SJSA1 (cell line): ENCODE measurements at places on chromosomes 3 and 15. TPM values are rescaled to one million over a fixed set of nuclear protein-coding genes. Genes with fewer than 3 reads are reported as not detected.

DNA sequence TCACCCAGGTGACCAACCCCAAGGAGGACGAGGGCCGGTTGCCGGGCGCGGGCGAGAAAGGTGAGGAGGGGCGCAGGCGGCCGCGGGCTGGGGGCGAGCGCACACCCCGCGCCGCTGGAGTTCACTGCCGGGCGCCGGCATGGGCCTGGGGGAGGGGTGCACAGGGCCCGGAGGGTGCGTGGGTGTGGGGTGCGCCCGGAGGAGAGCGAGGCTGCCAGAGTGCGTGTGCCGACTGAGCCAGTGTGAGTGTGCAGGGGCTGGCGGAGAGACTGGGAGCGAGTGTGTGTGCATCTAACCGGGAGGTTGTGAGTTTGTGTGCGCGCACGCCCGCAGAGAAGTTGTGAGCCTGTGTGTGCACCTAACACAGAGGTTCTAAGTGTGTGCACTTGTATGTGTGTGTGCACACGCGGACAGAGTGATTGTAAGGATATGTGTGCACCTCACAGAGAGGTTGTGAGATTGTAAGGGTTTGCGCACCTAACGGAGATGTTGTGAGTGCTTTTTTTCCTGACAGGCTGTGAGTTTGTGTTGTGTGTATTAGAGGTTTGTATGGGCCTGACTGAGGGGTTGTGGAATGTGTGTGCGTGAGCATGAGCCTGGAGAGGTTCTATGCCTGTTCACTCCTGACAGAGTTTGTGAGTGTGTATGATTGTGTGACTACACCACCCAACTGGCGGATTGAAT, 681 bp downstream of the CTDSPL start:
- H3K27me3 ChIP-seq, result no peaks in the 10 kb centered on the region
- no peak for DNase-seq
- H3K4me3 ChIP-seq, result peak overlapping the region; percentile 77
- peaks cover 36% of the 10 kb centered on the region for H3K4me1 ChIP-seq

DNA sequence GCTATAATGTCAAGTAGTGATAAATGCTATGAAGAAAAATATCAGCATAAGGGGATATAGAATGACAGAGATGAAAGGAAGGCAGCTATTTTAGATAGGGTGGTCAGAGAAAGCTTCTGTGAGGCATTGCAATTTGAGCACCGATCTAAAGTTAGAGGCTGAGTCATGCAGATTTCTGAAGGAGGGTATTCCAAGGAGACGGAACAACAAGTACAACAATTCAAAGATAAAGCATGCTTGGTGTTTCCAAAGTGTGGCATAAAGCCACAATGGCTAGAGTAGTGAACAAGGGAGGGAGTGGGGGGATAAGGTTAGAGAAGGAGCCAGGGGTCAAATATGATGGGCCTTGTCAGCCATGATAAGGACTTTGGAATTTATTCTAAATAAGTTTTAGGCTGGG, 71.9 kb downstream of the PFN2 start:
- peaks cover 9% of the 10 kb centered on the region for H3K4me1 ChIP-seq
- no peak overlapping the region for H3K4me3 ChIP-seq
- H3K27ac ChIP-seq, result peak overlapping the region; percentile 14; the same call in 1 of the 2 replicates
- H3K36me3 ChIP-seq, result 0 out of 2 replicates have a peak, but pooled peaks cover 4% of the 10 kb centered on the region
- H3K27me3 ChIP-seq, result no peaks in the 10 kb centered on the region
- DNase-seq, result no peak

GRCh38 chr3:196189566-196190347, 21.4 kb downstream of the ZDHHC19 start:
- no peaks in the 10 kb centered on the region for H3K4me1 ChIP-seq
- no peaks in the 10 kb centered on the region for H3K27me3 ChIP-seq
- DNase-seq, result no peak
- H3K27ac ChIP-seq, result no peak overlapping the region
- no peaks in the 10 kb centered on the region for H3K36me3 ChIP-seq

DNA sequence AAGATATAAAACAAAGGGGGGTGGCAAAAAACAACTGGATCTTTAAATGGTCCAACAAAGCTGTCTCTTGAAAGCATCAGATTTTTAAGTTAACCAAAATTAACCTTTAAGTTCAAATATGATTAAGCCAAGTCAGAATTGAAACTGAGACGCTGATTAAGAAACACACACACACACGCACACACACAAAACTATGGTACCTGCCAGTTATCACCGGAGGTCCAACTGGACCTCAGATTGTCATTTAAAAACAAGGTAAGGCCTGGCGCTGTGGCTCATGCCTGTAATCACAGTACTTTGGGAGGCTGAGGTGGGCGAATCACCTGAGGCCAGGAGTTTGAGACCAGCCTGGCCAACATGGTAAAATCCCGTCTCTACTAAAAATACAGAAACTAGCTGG, 10.4 kb downstream of the ARF4 start:
- H3K4me3 ChIP-seq, result no peak overlapping the region
- H3K36me3 ChIP-seq, result peaks cover 75% of the 10 kb centered on the region
- no peaks in the 10 kb centered on the region for H3K4me1 ChIP-seq
- no peak for DNase-seq
- H3K27ac ChIP-seq, result no peak overlapping the region

GRCh38 chr15:90364251-90364650, 12.2 kb downstream of the ZNF774 start:
- H3K27ac ChIP-seq, result peak overlapping the region; percentile 97
- no peak overlapping the region for H3K4me3 ChIP-seq
- peaks cover 10% of the 10 kb centered on the region; the same call in 1 of the 2 replicates for H3K36me3 ChIP-seq
- no peaks in the 10 kb centered on the region for H3K27me3 ChIP-seq
- peaks cover 45% of the 10 kb centered on the region for H3K4me1 ChIP-seq

DNA sequence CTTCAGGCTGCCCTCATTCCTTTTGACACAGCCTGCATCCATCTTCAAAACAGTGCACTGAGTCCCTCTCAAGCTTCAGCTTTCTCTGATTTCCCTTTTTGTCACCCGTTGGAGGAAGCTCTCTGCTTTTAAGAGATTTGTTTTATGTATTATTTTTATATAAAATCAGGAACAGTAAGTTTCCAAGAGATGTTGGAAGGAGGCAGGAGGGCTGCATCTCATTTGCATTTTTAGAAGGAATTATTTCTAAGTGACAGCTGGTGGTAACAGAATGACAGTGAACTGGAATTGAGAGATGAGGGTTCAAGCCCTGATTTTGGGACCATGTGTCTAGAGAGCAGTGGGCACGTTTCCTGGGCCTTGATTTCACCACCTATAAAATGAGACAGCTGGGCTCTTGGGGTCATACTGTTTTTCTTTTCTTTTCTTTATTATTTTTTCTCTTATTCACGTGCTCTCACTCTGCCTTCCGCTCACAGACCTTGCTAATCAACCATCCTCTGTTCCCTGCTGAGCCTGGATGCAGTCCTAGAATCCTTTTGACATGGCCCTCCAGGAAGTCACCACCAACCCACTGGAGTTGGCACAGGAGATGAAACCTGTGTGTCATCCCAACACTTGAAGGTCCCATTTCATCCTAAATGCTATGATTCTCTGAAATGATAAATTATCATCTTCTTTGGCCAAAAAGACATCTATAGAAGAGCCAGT, 148.6 kb downstream of the CACNA2D3 start:
- DNase-seq, result no peak
- no peak overlapping the region for H3K4me3 ChIP-seq
- H3K27ac ChIP-seq, result no peak overlapping the region
- no peaks in the 10 kb centered on the region for H3K36me3 ChIP-seq
- no peaks in the 10 kb centered on the region for H3K27me3 ChIP-seq
- H3K4me1 ChIP-seq, result no peaks in the 10 kb centered on the region

DNA sequence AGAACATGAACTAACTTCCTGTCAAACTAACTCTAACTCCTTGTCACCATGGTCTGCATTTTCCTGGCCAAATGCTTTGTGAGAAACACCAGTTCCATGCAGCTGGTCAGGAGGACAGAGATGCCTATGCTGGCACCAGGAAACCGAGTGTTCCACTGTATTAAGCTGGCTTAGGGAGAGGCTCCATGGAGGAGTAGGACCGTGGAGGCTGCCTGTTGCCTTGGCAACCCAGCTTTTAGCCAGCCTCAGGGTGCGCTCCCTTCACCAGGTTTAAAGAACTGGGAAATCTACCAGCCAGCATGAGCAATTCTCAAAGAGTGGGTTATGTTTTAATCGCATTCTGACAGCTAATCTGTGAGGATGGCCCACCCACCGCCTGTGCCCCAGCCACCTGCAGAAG, 394.1 kb downstream of the OCA2 start:
- no peaks in the 10 kb centered on the region for H3K27me3 ChIP-seq
- no peak for DNase-seq
- H3K4me1 ChIP-seq, result no peaks in the 10 kb centered on the region
- H3K27ac ChIP-seq, result no peak overlapping the region
- no peaks in the 10 kb centered on the region for H3K36me3 ChIP-seq

DNA sequence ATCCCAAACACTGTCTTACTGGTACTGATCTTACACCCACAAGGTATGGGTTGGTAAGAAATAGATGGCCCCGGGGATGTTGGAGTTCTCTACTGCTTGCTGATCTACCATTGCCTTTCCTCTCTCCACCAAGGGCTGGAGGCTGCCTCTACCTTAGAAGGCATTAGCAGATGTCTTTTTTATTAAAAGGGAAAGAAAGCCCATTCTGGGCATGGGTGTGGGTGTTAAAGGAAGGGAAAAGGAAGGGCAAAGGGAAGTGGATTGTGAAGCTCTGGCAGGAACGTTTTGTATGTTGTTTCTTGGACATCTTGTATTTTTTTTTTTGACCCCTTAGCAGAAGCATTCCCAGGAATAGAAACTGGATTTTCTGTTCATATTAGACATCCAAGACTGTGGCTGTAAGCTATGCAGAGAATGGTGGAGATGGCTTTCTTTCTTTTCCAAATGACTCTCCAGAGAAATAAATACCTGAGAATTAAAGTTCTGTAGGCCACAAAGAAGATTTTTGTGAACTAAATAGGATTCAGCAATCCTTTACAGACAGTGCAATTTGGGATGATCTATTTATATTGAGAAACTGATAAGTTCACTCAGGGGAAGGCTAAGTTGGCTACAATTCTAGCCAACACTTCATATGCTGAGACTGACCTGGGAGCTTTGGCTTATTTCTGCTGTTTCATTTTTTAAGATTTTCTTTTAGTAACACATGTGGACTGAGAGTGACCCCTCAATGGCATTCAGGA, 108.8 kb downstream of the TOP2B start:
- no peak overlapping the region for H3K4me3 ChIP-seq
- H3K36me3 ChIP-seq, result no peaks in the 10 kb centered on the region
- no peaks in the 10 kb centered on the region for H3K27me3 ChIP-seq
- H3K27ac ChIP-seq, result no peak overlapping the region
- DNase-seq, result no peak

GRCh38 chr15:48330105-48330785, 984 bp upstream of the DUT start:
- H3K27me3 ChIP-seq, result no peaks in the 10 kb centered on the region
- H3K36me3 ChIP-seq, result peaks cover 34% of the 10 kb centered on the region
- DNase-seq, result peak; percentile 37
- peak overlapping the region; percentile 99 for H3K27ac ChIP-seq
- peaks cover 12% of the 10 kb centered on the region for H3K4me1 ChIP-seq

- peaks cover 14% of the 10 kb centered on the region for H3K4me1 ChIP-seq
- peak overlapping the region; percentile 68 for H3K27ac ChIP-seq
- DNase-seq, result no peak
- H3K36me3 ChIP-seq, result peaks cover 18% of the 10 kb centered on the region
These were observed 465 bp downstream of the RUVBL1 start for GRCh38 chr3:128123156-128123537.

GRCh38 chr3:158936530-158937113, 134.8 kb downstream of the MFSD1 start:
- no peaks in the 10 kb centered on the region for H3K36me3 ChIP-seq
- H3K4me3 ChIP-seq, result no peak overlapping the region
- H3K27ac ChIP-seq, result no peak overlapping the region
- H3K27me3 ChIP-seq, result no peaks in the 10 kb centered on the region
- no peaks in the 10 kb centered on the region for H3K4me1 ChIP-seq

DNA sequence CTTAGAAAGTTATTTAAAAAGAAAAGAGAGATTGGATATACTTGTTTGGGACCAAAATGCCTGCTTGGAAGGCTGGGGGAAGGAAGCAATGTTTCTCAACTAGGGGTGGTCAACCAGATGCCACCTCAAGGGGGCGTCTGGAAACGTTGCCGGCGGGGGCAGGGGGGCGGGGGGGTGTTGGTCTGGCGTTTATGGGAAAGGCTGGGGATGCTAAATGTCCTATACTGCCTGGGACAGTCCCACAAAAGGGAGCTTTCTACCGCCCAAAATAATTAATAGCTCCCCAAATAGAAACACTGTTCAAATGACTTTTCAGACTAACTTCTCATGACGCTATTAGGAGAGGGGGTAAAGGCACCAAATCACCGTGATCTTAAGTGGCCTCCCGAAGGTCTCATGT, 2.2 kb downstream of the POLG start:
- H3K4me1 ChIP-seq, result peaks cover 29% of the 10 kb centered on the region
- H3K36me3 ChIP-seq, result peaks cover 70% of the 10 kb centered on the region
- H3K27me3 ChIP-seq, result no peaks in the 10 kb centered on the region
- H3K27ac ChIP-seq, result no peak overlapping the region
- DNase-seq, result no peak

- H3K27me3 ChIP-seq, result peaks cover 10% of the 10 kb centered on the region
- H3K27ac ChIP-seq, result no peak overlapping the region
- H3K36me3 ChIP-seq, result no peaks in the 10 kb centered on the region
These were observed 31.8 kb downstream of the REC114 start for GRCh38 chr15:73474785-73475184.

DNA sequence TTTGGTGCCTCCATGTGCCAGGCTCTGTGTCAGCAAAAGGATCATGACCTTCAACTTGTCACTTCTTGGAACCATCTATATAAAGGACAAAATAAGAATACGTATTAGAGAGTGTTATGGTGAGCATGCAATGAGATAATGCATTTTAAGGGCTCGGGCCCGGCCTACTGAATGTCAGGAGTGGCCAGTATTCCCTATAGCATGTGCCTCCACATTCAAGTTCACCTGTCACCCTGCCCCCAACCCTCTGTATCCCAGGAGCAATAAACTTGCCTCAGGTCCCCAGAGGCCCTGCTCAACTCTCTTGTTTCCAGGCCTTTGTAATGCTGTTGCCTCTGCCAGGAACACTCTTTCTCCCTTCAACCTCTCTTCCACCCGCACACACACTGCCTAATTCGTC, 90.2 kb upstream of the SLC6A11 start:
- no peaks in the 10 kb centered on the region; the same call in 1 of the 2 replicates for H3K27me3 ChIP-seq
- H3K36me3 ChIP-seq, result no peaks in the 10 kb centered on the region
- no peak for DNase-seq
- H3K27ac ChIP-seq, result no peak overlapping the region
- no peak overlapping the region for H3K4me3 ChIP-seq
- H3K4me1 ChIP-seq, result no peaks in the 10 kb centered on the region

DNA sequence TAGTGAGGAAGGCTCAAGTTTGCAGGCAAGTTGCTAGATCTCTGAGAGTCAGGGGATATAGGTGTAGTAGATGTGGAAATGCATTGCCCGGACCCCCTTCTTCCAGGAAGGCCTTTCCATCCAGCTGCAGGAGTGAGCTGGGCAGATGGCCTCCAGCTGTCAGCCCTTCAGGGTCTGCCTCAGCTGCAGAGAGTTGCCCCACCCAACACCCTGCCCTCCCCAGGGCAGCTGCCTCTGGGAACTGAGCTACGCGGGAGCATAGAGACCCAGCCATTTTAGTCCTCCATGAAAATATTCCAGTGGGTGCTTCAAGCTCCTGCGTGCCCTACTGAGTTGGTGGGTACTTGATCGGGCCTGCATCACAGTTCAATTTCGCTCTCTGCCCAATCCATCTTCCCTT, 29.6 kb downstream of the SPG21 start:
- H3K36me3 ChIP-seq, result peaks cover 77% of the 10 kb centered on the region
- no peak overlapping the region for H3K4me3 ChIP-seq
- H3K27ac ChIP-seq, result no peak overlapping the region
- no peak for DNase-seq
- H3K4me1 ChIP-seq, result no peaks in the 10 kb centered on the region

The OXSM gene
- 6.2 and 12.2 TPM in 2 replicates for total RNA-seq

The FAM240A gene
- not detected in 2 replicates for total RNA-seq

The LRRIQ4 gene
- total RNA-seq, result not detected in 2 replicates

The FSIP1 gene
- total RNA-seq, result 0.79 and 3.9 TPM in 2 replicates

The STRIT1 gene
- total RNA-seq, result not detected in 2 replicates

The IGSF11 gene
- 0.18 and 1.0 TPM in 2 replicates for total RNA-seq

The WDR72 gene
- not detected in 2 replicates for total RNA-seq

The C3orf33 gene
- total RNA-seq, result 2.1 and 4.5 TPM in 2 replicates

The TMEM266 gene
- 0.21 and 1.4 TPM in 2 replicates for total RNA-seq

The CASR gene
- total RNA-seq, result not detected in 2 replicates
